ENCODE measurements at places on chromosomes 6 and 20.

DNA sequence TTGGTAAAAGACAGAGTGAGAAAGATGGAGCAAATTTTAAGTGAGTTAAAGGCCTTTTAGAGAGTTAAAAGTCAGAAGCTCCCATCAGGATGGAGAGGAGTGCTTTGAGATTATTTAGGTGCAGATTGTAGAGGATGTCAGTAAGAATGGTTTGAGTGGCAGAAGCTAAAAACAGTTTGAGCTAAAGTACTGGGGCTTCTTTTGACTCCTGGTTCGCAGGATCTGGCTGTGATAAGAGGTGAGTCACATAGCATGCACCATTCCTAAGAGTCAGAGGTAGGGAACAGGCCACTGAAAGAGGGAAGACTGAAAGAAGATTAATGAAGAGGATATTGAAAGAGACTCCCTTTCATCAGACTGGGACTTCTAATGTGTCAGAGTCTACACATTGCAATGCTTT is 1047.9 kb upstream of the MAP3K7 start:
- no peak for DNase-seq

DNA sequence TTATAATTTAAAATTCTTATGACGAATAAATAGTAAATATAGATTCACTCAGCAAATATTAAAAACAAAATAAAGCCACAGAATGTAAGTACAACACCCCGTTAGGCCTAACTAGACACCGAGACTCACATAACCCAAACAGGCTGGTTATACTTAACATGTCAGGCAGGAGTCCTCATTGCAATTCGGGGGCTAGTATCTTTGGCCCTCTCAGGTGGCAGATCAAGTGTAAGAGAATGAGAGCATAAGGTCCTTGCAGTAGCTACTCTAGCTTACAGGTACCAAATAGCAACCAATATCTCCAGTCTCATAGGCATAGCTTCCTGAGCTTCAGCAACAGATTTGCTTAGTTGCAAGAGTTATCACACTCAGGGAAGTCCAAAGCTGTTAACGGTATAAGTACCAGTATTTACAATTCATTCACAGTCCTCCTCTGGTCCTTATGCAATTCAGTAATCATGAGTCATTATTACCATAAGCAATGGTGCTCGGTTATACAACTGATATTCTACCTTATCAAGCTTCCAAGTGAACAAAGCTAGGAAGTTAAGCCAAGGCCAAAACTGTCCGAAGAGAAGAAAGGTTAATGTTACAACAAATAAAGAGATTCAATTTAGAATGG is 20.1 kb downstream of the REV3L start:
- DNase-seq: peak; percentile 64

DNA sequence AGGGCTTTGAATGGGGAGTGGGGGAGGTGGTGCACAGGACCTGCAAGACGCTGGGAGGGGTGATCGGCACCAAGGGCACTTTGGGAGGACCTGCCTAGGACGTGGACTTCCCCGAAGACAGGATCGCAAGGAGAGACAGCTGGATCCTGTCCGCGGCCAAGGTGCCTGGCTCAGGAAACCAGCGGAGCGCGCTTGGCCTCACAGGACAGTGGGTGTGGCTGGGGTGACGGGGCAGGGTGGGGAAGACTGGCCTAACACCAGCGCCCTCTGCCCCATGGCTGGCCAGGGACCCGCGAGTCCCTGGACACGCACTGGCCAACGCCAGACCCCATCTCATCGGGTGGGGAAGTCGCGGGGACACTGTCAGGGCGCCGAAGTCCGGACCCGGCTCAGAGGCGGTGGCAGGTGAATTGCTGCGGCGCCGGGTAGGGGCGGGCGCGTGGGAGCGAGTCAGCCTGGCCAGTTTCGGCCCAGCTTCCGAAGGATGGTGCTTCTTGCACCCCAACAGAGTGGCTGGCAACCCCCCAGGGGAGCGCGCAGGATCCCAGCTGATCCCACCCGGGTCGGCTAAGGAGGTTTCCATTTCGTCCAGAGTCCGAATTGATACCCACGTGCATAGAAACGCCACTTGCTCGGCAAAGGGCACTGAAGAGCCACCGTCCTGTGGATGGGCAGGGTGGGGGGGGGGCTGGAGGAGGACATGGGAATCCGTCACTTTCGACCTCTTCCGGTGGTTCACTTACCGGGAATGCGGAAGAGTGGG is 785 bp upstream of the THBD start:
- DNase-seq: no peak

GRCh38 chr20:51802170-51802751 is at the start of gene SALL4:
SALL4 (minus strand) TSS chr20:51802521; CDS start chr20:51802408, 113 bp downstream.
- DNase-seq: no peak

DNA sequence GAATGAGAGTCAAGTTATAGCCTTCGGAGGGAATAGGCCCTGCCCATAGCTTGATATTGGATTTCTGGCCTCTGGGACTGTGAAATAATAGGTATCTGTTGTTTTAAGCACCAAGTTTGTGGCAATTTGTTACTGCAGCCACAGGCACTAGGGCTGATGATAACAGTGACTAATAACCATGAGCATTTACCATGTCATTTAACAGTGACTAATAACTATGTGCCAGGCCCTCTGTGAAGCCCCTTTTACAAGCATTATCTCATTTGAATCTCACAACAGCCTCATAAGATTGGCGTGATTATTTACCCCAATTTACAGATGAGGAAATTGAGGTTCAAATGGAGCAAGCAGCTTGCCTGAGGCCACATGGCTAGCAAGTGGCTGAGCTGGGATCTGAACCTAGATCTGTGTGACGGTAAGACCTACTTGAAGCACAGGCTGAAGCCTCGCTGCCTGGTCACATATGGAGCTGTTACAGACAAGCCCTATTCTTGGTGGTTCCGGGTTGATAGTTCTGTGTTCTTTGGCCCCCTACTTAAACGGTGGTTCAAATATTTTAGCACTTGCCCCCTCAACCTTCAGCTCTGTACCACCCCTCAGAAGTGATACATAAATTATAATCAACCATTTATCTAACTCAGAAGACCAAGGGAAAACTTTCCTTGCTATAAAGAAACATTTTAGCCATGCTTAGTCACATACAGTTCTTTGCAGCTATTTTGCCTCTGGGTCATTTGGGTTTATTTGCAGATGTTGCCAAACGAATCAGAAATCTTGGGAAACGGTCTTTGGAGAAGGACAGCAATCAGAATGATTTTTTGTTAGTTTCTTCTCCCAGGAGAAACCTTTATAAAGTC is 98.3 kb downstream of the ELOVL5 start:
- DNase-seq: peak; percentile 62

DNA sequence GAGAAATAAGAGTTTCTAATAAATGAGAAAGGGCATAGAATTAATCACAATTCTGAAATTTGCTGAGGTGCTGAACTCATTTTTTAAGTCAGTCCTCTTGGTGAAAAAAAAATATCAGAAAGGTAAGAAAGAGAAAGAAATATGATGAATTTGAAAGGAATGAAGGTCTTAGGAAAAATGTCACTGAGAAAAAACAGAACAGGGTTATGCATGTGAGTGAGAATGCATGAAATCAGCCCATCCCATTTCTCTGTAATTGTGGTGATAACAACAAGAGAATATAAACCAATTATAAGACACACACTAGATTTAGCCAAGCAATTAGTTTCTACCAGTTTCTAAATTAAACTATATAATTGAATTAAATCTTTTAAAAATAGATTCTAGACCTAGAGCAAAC is 138.9 kb downstream of the TBX18 start:
- DNase-seq: no peak

DNA sequence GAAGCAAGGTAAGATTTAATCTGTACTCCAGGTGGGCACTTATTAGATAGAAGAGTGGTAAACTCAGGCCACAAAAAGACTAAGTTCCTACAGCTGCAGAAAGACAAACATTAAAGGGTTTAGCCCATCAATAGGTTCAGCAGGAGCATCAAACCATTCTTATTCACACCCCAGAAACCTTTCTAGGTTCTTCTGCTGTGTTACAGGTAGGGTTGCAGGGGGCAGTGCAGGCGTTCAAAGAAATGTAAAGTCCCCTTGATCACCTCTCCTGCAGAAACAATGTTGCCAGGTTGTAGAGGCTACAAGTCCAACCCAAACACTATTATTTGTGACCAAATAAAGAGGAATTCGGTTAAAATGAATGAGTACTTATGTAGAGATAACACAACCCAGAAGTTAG is 31.8 kb downstream of the PHACTR1 start:
- DNase-seq: no peak

DNA sequence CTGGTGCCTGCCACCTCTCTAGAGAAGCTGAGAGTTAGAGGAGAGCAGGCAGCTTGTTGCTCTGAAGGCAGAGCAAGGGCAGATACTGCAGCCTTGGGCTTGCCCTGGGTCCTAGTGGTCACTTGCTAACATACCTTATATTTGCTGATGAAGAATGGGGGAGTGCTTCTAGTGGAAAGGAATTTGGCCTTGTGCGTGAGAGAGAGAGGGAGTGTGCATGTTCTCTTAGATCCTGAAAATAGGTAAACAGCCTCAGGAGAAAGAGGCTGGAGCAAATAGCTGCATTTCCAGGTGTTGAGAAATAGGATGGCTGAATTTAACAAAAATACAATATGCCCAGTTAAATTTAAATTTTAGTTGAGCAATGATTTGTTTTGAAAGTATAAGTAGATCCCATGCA is 724.5 kb upstream of the FLRT3 start:
- no peak for DNase-seq

DNA sequence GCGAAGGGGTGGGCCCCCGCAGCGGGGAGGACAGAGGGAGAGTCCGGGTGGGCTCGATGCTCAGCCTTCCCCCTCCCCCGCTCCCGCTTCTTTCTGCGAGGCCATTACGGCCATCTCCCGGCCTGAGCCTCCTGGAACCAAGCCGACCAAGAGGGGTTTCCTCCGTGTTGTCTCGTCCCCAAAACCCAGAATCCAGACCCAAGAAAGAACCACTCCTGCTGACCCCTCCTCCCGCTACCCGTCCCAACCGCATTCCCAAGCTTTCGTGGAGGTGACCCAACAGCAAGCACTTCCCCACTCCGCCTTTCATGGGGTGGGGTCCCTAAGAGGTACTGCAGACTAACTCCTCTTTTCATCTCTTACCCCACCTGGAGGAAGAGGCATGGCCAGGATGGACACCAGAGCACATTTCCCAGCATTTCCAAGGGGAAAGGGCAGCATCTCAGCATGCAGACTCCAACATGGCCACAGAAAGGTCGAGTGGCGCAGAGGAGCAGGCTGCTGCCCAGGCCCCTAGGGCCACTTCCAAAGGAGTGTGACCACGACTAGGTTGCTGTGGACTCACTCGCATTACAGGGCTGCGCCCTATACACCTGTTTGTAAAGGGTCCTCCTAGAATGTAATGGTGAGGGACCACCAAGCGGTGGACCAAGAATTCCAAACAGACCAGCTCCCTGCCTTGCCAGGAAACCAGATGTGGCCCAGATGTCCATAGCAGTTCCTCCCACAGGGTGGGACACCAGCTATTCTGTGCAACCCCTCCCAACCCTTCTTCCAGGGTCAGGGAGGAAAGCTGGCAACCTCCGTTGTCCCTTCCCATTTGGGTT is 53.4 kb downstream of the MRPL14 start:
- peak; percentile 57 for DNase-seq

GRCh38 chr6:23656255-23657194 is 469.5 kb upstream of the NRSN1 start:
- no peak for DNase-seq

GRCh38 chr20:51399006-51399890 is 143.3 kb downstream of the NFATC2 start:
- DNase-seq: no peak

DNA sequence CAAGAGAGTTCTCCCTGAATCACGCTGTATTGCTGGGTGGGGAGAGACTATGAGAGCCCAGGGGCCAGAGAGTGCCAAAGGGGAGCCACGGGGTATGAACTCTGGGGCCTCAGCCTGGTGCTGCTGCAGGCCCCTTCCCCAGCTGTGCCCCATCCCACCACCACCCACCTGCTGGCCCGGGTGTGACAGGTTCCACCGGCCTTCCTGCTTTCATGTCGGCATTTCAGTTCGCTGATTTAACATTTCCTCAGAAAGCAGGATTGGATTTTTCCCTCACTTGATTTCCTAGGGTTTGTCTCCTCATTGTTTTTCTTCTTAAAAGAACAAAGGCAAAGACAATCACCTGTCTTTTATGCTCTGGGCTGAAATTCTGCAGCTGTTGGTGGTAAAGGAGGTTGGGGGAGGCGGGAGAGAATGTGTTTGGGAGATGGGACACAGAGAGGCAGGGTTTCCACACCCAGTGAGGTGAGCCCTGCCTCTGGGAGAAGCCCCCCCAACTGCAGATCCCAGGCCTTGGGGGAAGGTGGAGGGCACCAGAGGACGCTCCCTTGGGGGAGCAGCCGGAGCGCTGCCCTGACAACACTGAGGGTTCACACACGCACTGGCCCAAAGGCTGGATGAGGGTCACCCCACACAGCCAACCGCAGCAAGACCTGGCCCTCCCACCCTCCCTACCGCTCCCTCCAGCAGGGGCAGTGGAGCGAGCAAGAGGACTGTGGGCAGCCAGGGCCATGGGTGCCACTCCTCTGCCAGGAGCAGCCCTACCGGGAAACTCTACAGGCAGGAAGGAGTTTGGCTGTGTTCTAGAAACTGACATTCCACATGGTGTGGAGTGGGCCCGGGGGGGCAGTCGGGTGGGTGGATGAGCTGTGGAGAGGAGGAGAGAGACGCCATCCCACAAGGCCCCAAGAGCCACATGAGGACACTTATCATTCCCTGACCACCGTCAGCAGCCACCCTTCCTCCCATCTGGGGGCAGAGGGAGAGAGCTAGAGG is 10.5 kb upstream of the MLN start:
- DNase-seq: no peak

DNA sequence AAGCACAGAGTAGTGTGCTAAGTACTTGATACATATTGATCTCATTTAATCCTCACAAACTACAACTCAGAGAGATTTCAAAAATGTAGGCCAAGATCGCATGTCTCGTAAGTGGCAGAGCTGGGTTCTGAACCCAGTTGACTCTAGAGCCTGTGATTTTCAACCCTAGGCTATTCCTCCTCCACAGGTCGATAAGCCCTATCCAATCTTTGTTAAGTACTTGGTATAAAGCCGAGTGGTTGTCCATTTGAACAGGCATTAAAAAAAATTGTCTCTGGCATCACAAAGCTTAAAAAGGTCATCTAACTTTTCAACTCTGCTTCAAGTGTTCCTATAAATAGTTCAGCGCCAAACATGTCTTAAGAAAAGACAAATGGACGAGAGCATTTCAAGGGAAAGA is 37.4 kb downstream of the LYRM4 start:
- DNase-seq: no peak

DNA sequence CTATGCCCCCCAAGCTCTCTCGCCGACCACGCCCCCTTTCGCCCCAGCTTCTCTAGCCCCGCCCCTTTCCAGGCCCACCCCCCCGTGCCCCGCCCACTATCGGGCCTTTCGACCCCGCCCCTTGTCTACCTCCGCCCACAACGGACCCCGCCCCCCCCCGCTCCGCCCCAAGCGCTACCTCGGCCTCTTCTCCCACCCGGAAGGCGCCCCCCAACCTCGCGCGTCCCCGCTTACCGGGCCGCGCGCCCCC is 200 bp downstream of the ZBTB22 start:
- no peak for DNase-seq

DNA sequence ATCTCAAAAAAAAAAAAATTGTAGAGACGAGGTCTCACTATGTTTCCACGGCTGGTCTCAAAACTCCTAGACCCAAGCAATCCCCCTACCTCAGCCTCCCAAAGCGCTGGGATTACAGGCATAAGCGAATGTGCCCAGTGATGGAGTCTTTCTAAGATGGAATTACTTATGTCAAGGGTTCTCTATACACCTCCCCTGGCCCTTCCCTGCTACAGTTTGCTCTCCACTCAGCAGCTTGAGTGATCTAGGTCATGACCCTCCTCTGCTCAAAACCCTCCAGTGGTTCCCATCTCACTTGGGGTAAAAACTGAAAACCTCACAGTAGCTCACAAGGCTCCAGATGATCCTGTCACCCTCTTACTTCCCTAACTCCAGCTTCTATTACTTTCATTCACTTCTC is 1.8 kb upstream of the DNPH1 start:
- DNase-seq: no peak

GRCh38 chr6:14655201-14656061 is 537.9 kb downstream of the CD83 start:
- DNase-seq: no peak
